Metanephros (tissue), 2 donors: ENCODE measurements at places on chromosomes 7 and 10. TPM values are rescaled to one million over a fixed set of nuclear protein-coding genes. Genes with fewer than 3 reads are reported as not detected.

Gene TMEM130
- total RNA-seq = 10.2 TPM

Gene ESYT2
- total RNA-seq = 67.8 TPM

Gene SMO
- total RNA-seq = 75.1 TPM

Gene ABCF2
- 22.3 TPM for total RNA-seq

Gene ASB10
- total RNA-seq = 3.4 TPM

Gene TYW1B
- total RNA-seq = 6.9 TPM

Gene MBL2
- total RNA-seq = not detected

Gene SORCS1
- 14.5 TPM for total RNA-seq

Gene H2BK1
- total RNA-seq = not detected

Gene NUPR2
- 3.0 TPM for total RNA-seq
